ENCODE measurements at places on chromosomes 5 and 9.

- DNase-seq = no peak
These were observed 104.5 kb upstream of the NUDT12 start for GRCh38 chr5:103667068-103667467.

DNA sequence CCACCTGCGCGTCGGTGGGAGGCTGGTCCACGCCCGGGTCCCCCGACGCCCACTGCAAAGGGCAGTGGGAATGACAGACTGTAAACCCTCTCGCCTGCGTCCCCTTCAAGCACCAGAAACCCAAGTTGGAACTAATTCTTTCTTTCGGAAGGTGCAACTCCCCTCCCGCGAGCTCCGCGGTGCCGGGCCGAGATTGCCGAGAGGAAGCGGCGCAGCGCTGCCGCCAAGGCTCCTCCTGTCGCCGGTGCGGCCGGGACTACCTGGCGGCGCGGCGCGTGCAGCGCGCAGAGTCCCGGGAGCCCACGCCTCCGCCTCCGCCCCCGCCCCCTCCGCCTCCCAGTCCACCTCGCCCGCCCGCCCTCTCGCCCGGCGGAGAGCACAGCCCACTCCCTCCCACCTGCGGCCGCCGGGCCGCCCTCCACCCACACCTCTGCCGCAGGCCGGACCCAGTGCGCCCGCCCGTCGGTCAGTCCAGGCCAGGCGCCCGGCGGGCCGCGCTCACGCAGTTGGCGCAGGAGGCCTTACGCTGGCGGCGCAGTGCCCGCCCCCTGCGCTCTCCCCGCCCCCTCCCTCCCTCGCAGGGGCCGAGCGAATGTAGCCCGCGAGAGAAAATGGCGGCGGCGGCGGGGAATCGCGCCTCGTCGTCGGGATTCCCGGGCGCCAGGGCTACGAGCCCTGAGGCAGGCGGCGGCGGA is at the start of gene MAP3K1:
MAP3K1 (plus strand) TSS at position 587 of the 695 bp plus-strand sequence; CDS start at position 612, 25 bp downstream.
- DNase-seq = peak; percentile 38

GRCh38 chr9:18834740-18835361 is 198.2 kb downstream of the SAXO1 start:
- no peak for DNase-seq

- DNase-seq = no peak
These were observed 10.5 kb downstream of the RNF38 start for GRCh38 chr9:36389590-36389989.

GRCh38 chr9:93084471-93084881 is 11.5 kb upstream of the CARD19 start:
- no peak for DNase-seq

Measured in DMS153 (cell line).